ENCODE measurements at places on chromosomes 6 and 20.

GRCh38 chr20:48784273-48784641 is 43.5 kb downstream of the PREX1 start:
- no peak for DNase-seq

DNA sequence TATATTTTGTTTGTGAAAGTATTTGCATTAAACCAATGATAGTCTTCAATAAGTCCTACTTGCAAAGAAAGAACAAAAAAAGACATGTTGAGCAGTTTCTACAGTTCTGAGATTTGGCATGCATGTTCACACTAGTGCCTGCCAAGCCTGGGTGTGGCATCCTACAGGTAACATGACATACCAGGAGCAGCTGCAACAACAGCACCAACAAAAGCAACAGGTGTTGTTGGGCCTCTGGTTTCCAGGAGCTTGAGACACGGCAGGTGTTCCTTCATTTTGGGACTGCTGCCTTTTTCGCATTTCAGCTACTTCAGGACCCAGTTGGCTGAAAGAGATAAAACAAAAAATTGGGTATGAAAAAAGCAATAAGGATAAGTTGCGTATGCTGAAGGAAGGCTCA is 41.2 kb upstream of the MTRF1L start:
- no peak for DNase-seq

- DNase-seq: no peak
These were observed 91.2 kb downstream of the DNAH8 start for GRCh38 chr6:38806271-38806670.

DNA sequence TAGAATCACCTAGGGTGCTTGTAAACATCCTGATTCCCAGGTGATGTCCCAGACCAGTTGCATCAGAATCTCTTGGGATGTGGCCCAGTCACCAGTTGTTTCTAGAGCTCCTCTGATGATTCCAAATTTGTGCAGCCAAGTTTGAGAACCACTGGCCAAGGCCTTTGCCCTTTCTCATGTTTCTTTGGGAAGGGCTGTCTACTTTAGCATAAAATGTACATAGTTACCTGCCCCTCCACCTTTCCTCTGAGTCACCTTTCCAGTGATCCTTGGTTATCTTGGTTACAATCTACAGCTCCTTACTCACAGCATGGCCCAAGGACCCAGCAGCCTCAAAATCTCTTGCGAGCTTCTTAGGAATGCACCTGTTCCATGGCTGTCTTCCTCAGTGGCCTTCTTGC is 266.4 kb upstream of the PRND start:
- DNase-seq: no peak

- no peak for DNase-seq
These were observed 3.4 kb downstream of the LINC00237 start for GRCh38 chr20:21102603-21103311.

GRCh38 chr6:116420341-116420740 is 40.8 kb upstream of the CALHM6 start:
- no peak for DNase-seq

GRCh38 chr20:46978951-46979491 is 84.4 kb downstream of the EYA2 start:
- no peak for DNase-seq

GRCh38 chr6:50093938-50094272 is 44.2 kb upstream of the DEFB112 start:
- DNase-seq: no peak

Measured in stimulated activated CD8-positive, alpha-beta memory T cell treated with anti-CD3 and anti-CD28 coated beads, Interleukin-7, amount 100 ng/mL, for 1 hour (primary cell).